ENCODE measurements at places on chromosomes 2 and 18.

DNA sequence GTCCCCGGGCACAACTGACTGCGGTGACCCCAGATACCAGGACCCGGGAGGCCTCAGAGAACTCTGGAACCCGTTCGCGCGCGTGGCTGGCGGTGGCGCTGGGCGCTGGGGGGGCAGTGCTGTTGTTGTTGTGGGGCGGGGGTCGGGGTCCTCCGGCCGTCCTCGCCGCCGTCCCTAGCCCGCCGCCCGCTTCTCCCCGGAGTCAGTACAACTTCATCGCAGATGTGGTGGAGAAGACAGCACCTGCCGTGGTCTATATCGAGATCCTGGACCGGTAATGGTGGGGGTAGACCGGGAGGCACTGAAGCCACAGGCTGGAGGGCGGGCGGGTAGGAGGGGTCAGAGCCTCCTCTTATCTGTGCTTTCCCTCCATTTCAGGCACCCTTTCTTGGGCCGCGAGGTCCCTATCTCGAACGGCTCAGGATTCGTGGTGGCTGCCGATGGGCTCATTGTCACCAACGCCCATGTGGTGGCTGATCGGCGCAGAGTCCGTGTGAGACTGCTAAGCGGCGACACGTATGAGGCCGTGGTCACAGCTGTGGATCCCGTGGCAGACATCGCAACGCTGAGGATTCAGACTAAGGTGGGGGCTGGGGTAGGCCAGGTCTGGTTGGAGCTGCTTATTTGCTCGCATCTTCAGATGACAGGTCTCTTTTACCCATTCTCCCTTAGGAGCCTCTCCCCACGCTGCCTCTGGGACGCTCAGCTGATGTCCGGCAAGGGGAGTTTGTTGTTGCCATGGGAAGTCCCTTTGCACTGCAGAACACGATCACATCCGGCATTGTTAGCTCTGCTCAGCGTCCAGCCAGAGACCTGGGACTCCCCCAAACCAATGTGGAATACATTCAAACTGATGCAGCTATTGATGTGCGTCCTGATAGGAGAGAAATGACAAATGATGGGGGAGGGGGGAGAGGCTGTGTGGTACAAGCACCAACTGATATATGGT lies 780 bp downstream of the HTRA2 start:
- DNase-seq, result no peak

DNA sequence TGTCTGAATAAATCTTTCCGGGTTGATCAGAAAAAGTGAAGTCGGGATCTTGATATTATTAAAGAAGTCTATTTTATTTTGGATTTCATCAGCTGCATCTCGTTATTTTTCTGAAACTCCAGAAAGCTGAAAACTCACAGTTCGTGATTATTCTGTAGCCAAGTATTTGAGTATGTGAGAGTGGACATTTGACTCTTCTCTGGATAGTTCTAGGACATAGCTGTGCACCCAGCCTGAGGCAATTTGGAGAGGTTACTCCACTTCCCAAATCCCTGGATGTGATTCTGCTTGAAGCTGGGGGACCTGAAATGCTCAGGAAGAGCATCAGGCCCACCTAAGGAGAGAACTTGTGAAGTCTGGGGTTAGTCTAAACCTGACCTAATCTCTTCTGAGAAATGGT lies 117.6 kb upstream of the PID1 start:
- DNase-seq, result no peak

GRCh38 chr2:127034051-127034450 lies 72.9 kb downstream of the BIN1 start:
- no peak for DNase-seq

DNA sequence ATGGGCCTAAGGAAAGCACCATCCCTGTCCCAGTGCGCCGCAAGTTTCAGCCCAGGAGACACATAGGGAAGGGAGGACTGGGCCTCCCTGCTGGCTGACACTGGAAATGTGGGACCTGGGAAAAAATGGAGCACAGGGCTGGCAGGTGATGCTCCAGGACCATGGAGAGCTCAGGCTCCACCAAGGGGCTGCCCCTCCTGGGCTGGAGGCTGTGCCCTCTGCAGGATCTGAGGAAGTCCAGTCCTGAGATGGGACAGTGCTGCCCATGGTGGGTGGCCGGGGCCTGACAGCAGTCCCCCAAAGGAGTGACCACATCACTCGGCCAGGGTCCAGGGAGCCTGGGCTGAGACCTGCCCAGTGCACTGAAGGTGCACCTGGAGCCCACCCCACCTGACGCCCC lies 108.6 kb upstream of the TEKT4 start:
- DNase-seq, result no peak

GRCh38 chr2:157264099-157264498 lies 6.6 kb downstream of the GALNT5 start:
- DNase-seq, result no peak

DNA sequence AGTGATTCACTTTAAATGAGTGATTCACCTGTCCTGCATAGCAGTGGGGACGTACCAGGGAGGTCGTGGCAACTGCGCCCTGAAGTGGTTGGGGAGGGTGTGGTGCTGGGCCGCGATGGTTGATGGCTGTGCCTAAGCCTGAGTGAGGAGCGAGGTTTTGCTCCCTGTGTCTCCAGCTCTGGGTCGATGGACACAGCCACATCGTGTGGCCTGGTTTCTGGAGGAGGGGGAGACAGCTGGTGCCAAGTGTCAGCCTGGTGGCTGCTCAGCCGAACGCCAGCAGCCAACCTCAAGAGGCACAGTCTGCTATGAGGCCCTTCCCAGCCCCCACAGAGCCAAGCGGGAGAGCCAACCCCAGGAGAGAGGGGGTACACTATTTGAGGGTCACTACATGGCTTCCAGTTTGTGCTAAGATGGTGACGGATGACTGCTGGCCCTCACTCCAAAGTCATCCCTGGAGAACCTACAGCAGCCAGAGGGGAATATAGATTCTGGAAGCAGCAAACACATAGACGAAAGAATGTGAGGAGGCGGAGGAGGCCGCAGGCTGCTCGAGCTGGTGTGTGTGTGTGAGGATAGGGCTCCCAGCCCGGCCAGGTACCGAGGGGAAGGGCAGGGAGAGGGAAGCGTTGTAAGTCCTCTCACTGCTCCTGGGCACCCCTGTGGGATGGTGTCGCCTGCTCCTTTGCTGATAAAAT lies 58.6 kb upstream of the OTOF start:
- DNase-seq, result no peak

DNA sequence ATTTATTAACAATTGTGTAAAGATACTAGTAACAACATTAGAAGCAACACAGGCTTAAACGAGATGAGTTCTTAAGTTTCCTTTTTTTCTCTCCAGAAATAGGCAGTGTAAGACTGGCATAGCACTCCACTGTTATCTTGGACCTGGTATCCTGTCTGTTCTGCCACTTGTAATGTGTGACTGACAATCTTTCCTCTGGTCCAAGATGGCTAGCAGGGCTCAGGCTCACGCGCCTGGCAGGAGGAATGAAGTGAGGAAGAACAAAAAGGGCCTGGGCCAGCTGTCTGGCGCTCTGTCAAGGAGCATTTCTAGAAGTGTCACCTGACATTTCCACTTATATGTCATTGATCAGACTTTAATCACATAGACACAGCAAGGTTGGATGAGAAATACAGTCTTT lies 31.6 kb upstream of the CCDC195 start:
- no peak for DNase-seq

DNA sequence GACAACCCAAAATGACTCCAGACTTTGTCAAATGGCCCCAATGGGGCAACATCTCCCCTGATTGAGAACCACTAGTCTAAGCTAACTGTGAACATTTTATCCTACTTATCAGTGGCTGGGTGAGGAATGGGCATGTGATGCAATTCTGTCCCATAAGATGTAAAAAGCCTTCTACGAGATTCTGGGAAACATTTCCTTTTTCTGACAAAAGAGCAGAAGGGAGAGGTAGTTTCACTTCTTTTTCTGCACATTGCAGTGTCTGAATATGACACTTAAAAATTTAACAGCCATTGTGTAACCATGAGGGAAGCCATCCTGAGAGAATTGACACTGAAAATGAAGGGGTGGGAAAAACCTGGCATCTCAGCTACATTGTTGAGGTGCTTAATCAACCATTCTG lies 17.3 kb upstream of the MARCHF4 start:
- no peak for DNase-seq

- no peak for DNase-seq
Measured at GRCh38 chr2:168819829-168820489, 17.5 kb downstream of the NOSTRIN start.

- no peak for DNase-seq
Measured at GRCh38 chr18:78799382-78800089, 180.1 kb upstream of the SALL3 start.

GRCh38 chr2:44170311-44170717 lies 1.6 kb downstream of the PPM1B start:
- DNase-seq, result no peak

GRCh38 chr18:78793313-78794070 lies 186.1 kb upstream of the SALL3 start:
- no peak for DNase-seq

- DNase-seq, result no peak
Measured at GRCh38 chr2:204027091-204027490, 90.5 kb downstream of the ICOS start.

DNA sequence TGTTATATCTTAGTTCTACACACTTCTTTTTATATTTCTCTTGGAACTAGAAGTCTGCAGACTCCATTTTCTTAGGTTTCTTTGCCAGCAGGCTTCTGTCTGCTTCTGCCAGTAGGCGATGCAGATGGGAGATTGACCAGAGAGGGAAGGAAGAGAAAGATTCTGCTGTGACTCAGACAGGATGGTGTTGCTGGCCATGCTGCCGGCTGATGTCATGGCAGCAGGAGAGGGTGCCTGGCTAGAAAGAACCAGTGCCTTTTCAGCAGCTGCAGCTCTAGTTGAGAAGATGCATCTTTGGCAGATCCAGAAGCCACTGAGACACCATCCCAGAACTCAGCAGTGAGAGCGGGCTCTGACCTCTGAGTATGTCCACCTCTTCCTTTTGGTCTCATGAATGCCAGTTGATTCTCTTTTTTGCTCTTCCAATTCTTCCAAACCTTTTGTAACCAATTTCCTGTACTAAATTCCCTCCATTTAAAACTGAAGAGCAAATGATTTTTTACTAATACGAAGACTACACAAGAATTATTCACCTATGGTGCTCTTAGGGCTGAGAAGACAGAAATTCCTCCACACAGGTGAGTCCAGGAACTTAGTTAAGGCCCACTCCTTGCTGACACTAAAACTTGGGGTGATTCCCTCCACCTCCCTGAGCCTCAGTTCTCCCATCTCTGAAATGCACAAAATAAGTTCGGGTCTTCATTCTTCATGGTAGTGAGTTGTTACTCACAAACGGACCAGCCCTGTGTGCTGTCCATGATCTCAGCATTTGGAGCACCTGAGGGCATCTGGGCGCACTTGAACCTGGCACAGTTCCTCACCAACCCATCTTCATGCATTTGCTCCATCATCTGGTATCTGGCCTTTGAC lies 200.7 kb downstream of the MYCN start:
- DNase-seq, result no peak

- DNase-seq, result no peak
Measured at GRCh38 chr2:19895535-19895934, 6.2 kb downstream of the TTC32 start.

DNA sequence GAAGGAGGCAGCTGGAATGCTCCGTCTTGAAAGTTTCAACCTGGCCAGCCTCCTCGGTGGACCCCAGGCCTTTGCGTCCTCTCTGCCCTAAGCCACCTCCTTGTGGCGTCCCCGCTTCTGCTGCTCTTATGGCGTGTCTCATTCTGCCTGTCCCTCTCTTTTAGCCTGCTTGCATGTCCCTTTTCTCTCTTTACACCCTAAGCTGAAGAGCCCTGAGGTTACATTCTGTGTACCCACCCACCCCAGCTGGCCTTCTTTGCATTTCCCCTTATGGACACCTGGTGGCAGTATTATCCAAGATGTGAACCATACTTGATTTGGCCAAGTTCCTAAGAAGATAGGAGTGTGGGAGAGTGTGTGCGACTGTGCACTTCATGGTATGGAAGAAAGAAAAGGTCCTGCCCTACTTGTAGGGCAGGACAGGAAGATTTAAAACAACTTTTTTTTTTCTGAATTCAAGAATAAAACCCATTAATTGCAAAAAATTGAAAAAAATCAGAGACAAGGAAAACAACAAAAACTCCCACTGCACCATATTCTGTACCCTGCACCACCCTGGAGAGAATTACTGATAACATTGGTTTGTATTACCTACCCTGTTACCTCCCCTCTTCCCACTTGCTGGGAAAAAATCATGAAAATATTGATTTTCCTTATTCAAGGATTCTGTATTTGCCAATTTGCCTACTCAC lies 77.4 kb downstream of the DYSF start:
- no peak for DNase-seq

DNA sequence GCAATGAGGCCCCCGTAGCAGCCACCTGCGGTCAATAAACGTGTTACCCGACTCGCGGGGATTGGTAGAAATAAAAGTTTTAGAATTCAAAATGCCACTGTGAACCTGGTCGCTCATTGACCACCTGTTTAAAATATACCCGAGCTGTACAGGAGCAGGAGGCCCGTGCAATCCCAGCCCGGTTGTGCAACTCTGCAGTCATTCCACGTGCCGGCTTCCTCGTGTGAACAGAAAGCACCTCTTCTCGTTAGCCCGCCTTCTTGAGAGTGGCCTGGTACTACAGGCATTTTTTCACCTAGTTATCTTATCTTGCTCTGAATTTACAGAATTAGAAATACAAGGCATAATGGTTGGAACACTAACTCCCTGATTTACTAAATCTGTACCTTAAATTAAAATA lies 660.7 kb downstream of the GALR1 start:
- DNase-seq, result no peak

GRCh38 chr2:199861132-199861774 lies 10.3 kb upstream of the FTCDNL1 start:
- DNase-seq, result no peak

DNA sequence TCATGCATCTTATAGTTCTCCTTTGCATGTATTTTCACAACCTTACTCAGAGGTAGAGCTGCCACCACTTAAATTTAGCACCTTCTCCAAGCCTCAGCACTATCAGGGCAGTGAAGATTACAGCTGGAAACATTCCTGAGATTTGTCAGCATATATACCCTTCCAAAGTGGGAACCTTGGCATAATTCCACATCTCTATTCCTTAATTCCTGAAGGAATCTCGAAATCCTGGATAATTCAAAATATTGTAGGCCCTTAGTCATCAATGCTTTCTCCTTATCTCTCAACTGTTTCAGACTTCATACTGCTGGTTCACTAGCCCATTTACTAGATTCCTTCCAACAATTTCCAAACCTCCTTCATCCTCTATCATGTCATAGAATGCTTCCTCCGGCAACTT lies 87.4 kb downstream of the ITSN2 start:
- DNase-seq, result no peak

DNA sequence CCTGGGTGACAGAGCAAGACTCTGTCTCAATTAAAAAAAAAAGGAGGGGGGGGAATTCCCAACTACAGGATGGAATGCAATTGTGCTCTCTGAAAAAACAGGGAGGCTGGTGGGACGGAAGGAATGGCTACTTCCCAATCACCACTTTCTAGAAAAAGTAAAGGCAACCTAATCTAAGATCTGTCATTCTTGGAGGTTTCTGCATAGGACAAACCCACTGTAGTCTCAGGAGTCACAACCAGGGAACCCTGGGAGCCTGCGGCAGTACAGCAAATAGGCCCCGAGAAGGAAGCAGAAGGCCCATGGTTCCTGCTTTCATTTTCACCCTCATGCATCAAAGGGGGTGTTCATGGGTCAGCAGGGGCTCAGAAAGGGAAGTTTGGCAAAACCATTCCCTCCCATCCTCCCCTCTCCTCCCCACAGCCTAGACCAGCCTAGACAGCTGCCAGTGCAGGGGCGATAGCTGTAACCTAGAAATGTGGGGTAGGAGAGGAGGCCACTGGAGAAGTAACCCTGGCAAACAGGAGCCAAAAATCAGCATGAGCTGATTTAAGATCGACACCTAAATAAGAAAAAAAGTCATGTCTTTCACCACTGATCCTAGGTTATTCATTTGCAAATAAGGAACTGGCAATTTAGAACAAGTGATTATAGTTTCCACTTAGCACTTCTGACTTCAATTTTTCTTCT lies 48.0 kb downstream of the TRABD2A start:
- no peak for DNase-seq
